ENCODE measurements at places on chromosomes 2 and 18. TPM values are rescaled to one million over a fixed set of nuclear protein-coding genes. Genes with fewer than 3 reads are reported as not detected.

DNA sequence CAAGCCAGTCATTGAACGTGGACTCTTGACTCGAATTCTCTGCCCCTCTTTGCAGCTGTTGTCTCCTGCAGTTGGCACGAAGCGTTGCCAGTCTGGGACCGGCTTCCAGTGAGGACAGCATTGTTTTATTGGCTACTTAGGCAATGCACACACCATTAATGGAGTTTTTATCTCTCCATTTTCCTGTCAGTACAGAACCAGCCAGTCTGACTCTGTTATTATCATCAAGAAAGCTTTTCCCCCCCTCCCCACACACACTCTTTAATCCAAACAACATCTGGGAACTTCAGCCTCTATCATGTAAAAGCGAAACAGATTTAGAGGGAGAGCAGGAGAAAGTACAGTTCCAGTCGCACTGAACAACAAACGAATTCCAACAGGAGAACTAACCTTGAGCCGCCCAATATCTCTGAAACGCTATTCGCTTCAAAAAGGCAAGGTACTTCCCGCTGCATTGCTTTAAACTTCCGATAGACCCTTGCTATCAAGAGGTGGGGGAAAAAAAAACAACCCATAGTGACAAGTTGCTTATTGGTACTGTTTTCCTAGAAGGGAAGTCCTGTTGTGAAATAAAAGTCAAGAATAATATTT lies 38.2 kb downstream of the ACVR1 start:
- no peaks in the 10 kb centered on the region for H3K4me1 ChIP-seq
- H3K27ac ChIP-seq, result no peak overlapping the region
- no peak overlapping the region for H3K4me3 ChIP-seq

IGFBP5 gene
- total RNA-seq, result 0.20 TPM

- H3K4me3 ChIP-seq, result no peak overlapping the region
- H3K27ac ChIP-seq, result peak overlapping the region; percentile 89
- no peaks in the 10 kb centered on the region for H3K36me3 ChIP-seq
- DNase-seq, result peak; percentile 54
- peaks cover 76% of the 10 kb centered on the region for H3K4me1 ChIP-seq
These were observed 52.9 kb upstream of the NABP1 start for GRCh38 chr2:191625016-191625415.

RIF1 gene
- total RNA-seq, result 62.9 TPM

DNA sequence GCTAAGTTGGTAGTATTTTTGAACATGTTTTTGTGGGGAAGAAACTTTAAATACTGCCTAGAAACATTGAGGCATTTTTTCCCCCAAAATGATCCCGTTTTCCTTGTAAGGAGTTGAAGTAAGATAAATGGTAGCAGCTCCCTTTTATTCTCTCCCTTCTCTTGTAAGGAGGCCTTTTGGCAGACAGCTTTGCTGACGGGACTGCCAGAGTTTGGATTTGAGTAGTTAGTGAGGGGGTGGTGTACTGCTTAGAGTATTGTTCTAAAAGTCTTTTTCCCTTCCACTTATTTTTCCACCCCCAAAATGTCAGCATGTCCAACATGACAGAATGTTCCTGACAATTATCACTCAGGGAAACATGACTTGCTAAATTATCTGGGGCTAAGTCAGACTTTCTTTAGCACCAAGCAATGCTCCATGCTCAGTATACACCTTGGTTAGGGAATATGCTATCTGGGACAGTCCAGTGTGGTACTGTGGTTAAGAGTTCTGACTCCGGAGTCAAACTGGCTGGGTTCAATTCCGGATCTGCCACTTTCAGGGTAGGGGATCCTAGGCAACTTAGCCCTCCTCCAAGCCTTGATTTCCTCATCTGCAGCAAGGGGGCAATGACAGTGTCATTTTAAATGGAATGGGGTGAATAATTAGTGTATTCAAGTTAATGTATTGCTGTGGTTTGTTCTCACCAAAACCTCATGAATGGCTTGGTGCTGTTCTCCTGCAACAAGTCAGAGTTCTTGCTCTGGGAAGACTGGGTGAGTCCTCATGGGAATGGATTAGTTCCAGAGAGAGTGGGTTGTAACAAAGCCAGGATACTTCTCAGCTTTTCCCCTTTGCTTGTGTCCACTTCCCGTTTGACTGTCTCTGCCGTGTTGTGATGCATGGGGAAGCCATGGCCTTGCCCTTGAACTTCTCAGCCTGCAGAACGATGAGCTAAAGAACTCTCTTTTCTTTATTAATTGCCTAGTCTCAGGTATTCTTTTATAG lies 116.2 kb downstream of the TANC1 start:
- peaks cover 5% of the 10 kb centered on the region for H3K4me1 ChIP-seq
- no peaks in the 10 kb centered on the region for H3K27me3 ChIP-seq
- DNase-seq, result no peak
- 0 out of 2 replicates have a peak, but pooled peaks cover under 1% of the 10 kb centered on the region for H3K36me3 ChIP-seq

- H3K4me3 ChIP-seq, result no peak overlapping the region
- H3K27ac ChIP-seq, result no peak overlapping the region
- H3K27me3 ChIP-seq, result no peaks in the 10 kb centered on the region
- no peak for DNase-seq
- H3K4me1 ChIP-seq, result no peaks in the 10 kb centered on the region
These were observed 141.9 kb downstream of the PXDN start for GRCh38 chr2:1602278-1603010.

NT5C1B gene
- total RNA-seq, result not detected

DNA sequence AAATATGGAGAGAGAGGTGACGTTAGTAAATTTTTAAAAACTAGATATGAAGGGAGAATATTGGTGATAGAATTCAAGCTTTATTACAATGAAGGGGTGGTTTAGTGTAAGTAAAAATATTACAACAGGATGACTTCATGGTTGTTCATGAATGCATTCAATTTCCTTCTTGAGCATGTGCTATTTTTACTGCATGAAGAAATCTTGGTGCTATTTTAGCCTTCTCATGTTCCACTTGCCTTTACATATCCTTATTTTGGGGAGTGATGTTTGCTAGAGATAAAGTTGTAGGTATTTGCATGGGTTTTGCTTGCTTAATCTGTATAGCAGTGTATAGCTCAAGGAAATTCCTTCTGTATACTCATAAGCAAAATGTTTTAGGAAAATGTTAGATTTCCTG lies 195.0 kb upstream of the MMADHC start:
- H3K4me1 ChIP-seq, result no peaks in the 10 kb centered on the region
- H3K27ac ChIP-seq, result no peak overlapping the region
- no peak for DNase-seq
- no peaks in the 10 kb centered on the region for H3K27me3 ChIP-seq
- no peak overlapping the region for H3K4me3 ChIP-seq

DNA sequence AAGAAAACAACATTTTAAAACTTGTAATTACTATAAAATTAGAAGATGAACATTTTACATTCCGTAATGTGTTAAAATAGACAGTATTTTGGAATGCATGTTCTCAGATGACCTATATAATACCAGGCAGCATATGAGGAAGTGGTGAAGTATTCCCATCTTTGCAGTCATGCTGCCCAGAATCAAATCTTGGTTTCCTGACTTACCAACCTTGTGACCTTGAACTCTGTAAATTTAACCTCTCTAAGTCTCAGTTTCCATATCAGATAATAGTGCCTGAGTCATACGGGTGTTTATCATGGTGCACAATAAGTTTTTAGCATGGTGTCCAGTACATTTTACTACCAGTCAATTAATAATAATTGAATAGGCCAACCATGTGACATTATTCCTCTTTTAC lies 7.3 kb upstream of the GALM start:
- no peaks in the 10 kb centered on the region for H3K36me3 ChIP-seq
- no peaks in the 10 kb centered on the region for H3K27me3 ChIP-seq
- H3K27ac ChIP-seq, result no peak overlapping the region
- H3K4me1 ChIP-seq, result peaks cover 8% of the 10 kb centered on the region
- no peak overlapping the region for H3K4me3 ChIP-seq
- no peak for DNase-seq

DNA sequence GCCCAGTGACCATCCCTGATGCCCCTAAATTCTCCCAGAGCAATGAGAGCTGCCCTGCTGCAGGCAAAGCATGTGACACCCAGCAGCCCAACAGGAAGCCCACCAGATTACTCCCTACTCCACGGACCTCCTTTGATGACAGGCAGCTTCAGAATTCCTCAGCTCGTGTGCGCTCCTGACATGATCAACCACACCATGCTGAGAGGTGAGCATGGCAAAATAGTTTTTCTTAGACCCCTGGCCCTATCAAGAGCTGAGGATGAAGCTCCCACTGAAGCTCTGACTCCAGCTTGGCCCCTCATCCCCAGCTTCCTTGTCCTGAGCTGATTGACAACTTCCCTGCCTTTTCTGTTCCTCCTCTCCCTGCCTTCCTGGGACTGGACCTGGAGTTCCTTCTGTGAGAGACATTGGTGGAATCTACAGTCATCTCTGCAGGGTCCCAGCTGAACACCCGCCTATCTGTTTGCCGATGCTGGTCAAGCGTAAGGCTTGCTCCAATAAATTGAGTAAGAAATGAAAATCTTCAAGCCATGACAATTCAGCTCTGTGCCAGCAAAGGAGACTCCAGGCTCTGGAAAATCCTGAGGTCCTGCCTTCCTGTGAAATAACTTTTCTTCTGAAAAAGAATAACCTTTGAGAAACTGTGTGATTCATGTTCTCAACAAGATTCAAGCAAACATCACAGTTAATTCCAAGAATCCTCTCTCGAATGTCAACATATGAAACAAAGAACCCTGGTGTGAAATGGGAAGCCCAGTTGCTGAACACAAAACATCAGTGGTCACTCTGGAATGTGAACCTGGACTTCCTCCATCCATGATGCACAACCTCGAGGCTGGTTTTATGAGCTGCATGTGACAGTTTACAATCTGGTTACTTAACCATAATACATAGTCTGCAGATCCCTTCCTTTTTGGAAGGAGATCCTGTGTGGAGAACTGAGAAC lies 201.1 kb downstream of the SPP2 start:
- no peaks in the 10 kb centered on the region for H3K27me3 ChIP-seq
- peaks cover 46% of the 10 kb centered on the region for H3K4me1 ChIP-seq

SERPINB3 gene
- total RNA-seq, result not detected
